ENCODE measurements at places on chromosomes 2 and 18.

DNA sequence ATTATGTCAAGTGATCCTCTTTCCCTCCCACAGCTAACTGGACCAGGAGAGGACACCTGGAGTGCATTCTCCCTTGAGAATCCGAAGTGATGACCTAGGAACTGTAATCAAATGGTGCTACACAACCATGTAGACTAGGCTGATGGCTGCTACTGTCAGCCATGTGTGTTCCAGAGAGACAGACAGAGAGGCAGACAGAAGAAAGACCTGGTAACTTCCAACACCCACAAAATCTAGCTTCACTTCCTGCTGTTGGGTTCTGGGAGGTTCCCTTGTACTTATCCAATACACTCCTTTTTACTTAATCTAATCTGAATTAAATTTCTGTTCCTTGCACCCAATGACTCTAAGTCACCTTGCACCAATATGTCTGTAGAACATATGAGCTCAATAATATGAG, 72.3 kb downstream of the AAK1 start:
- DNase-seq: no peak

DNA sequence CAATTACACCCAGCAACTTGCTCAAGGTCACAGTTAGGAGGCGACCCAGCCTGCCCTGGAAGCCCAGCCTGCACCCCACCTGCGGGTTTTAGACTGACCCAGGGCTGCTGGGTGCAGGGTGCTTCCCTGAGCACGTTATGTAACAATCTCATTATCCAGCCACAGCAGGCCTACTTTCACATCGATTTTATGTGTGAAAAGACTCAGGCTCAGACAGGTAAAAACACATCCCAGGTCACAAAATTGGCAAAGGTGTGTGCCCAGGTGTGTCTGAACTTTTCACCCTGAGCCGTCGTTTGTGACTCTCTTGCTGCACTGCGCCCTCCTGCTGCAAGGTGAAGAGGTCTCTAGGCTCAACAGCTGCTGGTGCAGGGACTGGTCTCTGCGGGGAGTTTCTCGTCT, 668.2 kb upstream of the HS6ST1 start:
- no peak for DNase-seq

DNA sequence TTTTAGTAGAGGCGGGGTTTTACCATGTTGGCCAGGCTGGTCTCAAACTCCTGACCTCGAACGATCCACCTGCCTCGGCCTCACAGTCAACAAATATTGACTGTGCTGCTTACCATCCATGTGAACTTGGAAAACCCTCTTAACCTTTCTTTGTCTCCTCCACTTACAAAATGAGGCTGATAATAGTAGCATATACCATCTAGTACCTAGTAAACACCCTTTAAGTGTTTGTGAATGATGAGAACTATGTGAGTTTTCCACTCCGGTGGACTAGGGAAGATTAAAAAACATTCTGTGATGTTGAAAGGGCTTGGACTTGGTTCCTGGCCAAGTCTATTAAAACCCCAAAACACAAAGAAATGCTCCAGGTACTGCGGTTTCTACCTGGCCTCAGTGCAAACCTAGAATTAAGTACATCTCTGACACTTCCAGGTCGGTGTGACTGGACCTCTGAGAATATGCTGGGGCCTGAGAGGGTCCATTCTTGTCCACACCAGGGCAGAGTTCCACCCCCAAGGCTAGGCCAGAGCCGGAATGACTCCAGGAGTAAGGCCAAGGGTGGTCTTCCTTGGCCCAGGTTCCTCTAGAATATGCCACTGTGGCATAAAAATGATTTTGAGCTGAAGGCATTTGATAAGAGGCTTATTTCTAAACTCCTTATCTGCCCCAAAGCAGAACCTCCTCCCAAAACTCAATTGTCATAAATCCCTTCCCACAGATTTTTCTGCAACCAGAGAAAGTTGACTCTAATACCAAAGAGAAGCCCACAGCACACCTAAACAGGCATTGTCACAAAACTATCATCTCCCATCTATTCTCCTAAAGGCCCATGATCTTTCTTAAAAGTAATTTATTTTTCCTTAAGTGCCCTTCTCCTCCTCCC, 217.5 kb downstream of the TGIF1 start:
- no peak for DNase-seq

GRCh38 chr18:51110073-51110797, 80.2 kb downstream of the SMAD4 start:
- DNase-seq: no peak

- no peak for DNase-seq
Measured at GRCh38 chr2:204255071-204255470, 290.2 kb upstream of the PARD3B start.
